ENCODE measurements at places on chromosomes 11 and 22.

DNA sequence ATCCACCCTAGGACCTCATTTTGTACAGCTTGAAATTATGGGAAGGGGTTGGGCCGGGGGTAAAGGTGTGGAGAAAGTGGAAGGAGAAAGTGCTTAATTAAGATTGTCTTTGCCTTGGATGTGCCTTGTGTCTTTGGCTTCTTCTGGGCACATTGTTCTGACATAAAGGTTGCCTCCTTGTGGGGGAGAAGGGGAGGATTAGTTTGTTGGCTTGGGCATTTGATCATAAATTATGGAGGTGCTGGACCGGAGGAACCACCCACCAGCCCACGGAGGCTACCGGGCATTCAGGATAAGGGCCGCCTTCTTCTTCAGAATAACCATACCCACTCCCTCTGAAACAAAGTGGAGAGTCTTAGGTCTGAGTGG, 1.3 kb downstream of the PAFAH1B2 start:
- DNase-seq = no peak

GRCh38 chr22:38762551-38762983, 6.8 kb upstream of the SUN2 start:
- no peak for DNase-seq

GRCh38 chr11:37817727-37818270, 1219.8 kb upstream of the RAG2 start:
- DNase-seq = no peak

DNA sequence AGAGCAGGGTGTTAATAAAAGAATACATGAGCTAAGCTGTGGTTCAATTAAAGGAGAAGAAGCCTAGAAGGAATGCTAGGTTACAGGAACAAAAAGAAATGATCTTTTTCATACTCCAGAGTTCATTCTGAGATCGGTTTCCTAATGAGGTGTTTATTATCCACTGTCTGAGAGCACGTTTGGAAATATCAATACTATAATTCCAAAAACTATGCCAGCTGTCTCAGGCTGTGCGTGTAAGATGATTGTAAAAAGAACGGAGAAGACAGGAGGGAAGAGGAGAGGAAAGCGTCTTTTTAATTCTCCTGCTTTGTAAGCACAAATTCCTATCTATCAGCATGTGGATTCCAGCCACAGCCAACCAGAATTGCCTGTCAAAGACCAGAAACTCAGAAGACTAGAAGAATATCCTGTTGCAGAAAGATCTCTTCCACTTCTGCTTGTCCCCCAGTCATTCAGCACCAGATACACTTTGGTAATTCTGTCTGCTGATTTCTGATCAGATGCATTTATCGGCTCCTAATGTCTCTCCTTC, 25.7 kb downstream of the APOL5 start:
- no peak for DNase-seq

- DNase-seq = no peak
These were observed 39.4 kb downstream of the CYP2R1 start for GRCh38 chr11:14852571-14853177.

DNA sequence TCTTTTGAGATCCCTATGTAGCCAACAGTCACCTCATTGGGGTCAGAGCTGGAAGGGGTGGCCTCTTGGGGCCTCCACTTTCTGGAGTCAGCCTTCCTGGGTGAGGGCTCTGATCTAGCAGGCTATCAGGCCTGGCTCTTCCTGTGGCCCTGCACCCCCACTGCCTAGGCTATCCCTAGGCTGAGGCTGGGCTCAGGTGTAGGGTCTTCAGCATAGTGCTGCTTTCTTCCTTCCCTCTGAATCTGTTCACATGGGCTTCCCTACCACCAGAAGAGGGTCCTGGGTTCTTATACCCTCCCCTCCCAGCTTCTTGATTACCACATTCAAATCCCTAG, 456 bp upstream of the SPI1 start:
- DNase-seq = no peak

- no peak for DNase-seq
These were observed 76.6 kb upstream of the UCP3 start for GRCh38 chr11:74085542-74085892.

DNA sequence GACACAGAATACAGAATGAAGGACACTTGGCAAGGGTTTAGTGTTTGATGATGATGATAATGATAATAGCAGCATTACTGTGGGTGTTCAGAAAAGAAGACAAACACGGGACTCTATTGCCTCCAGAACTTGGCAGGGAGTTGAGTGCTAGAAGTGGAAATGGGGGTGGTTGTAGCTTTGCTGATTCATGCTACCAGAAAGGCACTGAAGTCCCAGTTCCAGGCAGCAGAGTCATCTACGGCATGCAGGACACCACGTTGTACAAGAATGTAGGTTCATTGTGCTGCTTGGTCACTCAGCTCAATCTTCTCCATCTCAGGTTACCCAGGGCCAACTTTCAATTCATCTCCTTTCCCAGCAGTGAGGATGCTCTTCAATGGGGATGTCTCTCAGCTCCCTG, 115.7 kb downstream of the NTM start:
- DNase-seq = no peak

DNA sequence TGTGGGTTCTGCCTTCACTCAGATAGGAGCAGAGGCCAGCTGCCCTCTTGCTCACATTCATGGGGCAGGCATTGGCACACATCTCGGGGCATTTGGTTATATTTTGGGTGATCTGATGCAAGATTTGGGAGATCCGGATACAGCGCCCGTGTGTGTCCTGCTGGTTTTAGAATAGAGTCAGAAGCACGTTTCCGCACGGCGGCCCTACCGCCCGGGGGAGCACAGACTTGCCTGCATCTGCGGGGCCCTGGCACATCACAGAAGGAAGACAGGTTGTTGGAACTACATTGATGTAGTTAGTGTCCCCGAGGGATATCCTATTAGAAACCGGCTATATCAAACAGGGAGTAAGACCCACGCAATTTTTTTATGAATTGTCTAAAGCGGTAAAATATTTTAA, 982.8 kb downstream of the NTM start:
- DNase-seq = no peak

DNA sequence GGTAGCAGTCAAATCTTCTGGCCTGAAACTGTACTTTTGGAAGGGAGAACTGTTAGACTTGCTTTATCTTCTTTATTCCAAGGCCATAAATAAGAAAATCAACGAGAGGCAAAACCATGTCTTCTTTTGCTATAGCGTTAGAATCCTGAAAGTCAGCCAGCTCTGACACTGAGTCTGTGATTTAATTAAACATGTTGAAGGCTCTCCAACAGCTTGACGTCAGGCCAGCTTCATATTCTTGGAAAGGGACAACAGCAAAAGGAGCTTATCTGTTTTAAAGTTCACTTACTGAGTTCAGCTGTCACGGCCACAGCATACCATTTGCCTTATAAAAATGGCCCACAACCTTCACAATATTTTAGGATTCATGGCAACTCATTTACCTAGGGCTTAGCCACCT, 131.0 kb upstream of the LDLRAD3 start:
- DNase-seq = no peak

DNA sequence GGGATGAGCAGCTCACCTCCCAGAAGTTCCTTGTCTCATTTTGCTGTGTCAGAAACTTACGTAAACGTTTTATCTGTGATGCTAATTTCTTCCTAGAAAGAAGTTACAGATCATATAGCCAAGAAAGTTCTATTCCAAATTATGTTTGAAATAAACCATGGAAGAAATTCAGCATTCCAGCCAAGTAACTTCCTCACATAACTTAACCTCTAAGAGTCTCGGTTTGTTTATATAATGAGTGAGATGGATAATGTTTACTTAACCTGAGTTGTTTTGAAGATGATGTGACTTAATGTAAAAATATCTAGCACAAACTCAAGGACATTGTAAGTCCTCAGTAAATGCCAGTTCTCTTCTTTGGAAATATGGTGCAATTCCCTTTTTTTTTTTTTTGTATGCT, 8.9 kb upstream of the MUC15 start:
- no peak for DNase-seq

GRCh38 chr11:95338430-95338991, 107.5 kb upstream of the SESN3 start:
- no peak for DNase-seq

DNA sequence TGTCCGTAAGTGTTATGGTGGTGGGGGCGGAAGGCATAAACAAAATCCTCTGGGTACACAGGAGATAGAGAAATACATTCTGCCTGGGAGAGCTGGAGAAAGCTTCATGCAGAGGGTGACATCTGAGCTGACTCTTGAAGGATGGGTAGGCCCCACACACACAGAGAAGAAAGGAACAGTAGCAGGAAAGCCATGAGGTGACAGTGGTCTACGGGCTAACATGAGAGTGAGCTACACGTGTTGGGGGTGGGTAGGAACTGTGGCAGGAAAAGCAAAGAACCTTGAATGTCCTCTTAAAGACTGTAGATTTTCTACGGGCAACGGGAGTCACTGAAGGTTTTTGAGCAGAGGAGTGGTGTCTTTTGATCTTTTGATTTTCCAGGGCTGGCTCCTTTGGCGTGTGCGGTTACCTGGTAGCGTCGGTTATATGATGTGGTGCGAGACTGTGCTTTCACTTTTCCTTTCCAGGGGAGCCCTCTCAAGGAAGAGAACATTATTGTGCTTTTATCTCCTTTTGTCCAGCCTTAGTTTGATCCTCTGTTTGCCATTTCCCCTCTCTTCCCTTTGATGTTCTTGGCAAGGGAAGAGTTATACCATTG, 39.7 kb downstream of the ADAMTS8 start:
- DNase-seq = no peak

- DNase-seq = no peak
These were observed 105.2 kb downstream of the PDHX start for GRCh38 chr11:35021589-35021988.

GRCh38 chr11:77592727-77593126, 3.0 kb downstream of the AQP11 start:
- DNase-seq = no peak

- DNase-seq = no peak
These were observed 82.0 kb upstream of the OR5AK2 start for GRCh38 chr11:56906683-56907148.

- no peak for DNase-seq
These were observed 382.6 kb downstream of the DYNC2H1 start for GRCh38 chr11:103491777-103492176.

- no peak for DNase-seq
These were observed 19.2 kb upstream of the TUB start for GRCh38 chr11:8061555-8062428.

DNA sequence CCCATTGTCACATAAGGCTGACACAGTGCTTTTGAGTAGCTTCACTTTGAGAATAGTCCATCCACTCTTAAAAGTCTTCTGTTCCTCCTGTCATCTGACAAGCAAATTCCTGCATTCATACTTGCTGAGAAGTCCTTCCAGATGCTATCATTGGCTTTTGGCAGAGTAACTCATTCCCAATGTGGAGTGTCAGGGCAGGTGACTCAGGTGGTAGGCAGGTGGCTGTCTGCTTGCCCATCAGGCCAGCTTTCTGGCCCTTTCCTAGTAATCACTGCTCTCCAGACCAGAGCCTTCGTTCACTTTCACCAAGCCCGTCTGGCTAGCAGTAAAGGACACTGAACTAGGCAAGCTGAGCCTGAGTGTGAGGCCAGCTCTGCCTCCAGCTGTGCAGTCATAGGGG, 162.5 kb upstream of the CCDC90B start:
- no peak for DNase-seq

DNA sequence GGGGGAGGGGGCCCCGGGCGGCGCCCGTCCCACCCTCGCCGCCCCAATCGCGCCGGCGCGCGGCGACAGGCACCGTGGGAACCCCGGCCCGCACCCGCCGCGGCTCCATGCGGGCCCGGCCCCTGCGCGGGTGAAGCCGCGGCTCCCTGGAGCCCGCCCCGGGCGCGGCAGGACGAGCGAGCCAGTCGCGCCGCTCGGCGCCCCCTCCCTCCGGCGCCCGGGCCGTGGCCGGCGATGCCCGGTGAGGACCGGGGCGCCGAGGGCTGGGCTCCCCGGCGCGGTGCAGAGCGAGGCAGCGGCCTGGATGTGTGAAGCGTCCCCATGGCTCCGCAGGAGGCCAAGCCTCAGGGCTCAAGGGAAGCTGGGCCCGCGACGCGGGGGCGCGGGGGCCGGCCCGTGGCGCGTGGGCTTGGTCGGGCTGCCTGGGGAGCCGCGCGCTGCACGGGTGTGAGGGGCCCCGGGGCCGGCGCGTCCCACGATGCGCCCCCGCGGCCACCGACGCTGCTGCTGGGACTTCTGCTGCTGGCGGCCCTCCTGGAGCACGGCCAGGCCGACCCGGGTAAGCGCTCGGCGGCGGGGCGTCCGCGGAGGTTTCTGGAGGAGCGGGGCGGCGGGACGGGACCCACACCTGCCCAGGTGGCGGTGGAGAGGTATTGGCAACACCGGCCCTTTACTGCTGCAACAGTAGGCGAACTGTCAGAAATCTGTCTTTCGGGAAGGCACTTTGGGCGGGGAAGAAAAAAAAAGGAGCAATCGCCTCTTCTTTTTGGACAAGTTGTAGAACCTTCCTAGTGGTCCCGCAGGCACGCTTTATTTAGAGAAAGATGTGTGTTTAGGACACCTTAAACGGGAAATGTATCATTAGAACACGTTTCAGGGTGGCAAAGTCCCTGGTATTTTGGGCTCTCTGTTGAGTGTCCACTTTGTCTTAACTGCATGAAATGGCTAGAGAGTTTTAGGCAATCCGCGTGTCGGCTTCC, 119.4 kb downstream of the HIPK3 start:
- no peak for DNase-seq
